ENCODE measurements at places on chromosomes 16 and 17. TPM values are rescaled to one million over a fixed set of nuclear protein-coding genes. Genes with fewer than 3 reads are reported as not detected.

Gene FSCN2
- 0.43 TPM for total RNA-seq

Gene ITGAD
- total RNA-seq: not detected

Gene CDK3
- total RNA-seq: 0.40 TPM

Gene CCL2
- total RNA-seq: 95.8 TPM

Gene SDR42E1
- total RNA-seq: 0.65 TPM

Gene KPNB1
- 566 TPM for total RNA-seq

Gene IL17C
- not detected for total RNA-seq

Gene PTX4
- total RNA-seq: not detected

Gene TBX2
- total RNA-seq: 0.13 TPM

Gene C17orf50
- not detected for total RNA-seq

Gene CD300C
- not detected for total RNA-seq

Gene OTOA
- total RNA-seq: 0.07 TPM

Gene TP53TG3D
- total RNA-seq: 0.43 TPM

Gene BRICD5
- total RNA-seq: 1.8 TPM

Gene DOC2A
- 0.22 TPM for total RNA-seq

Gene UTS2R
- total RNA-seq: not detected

Gene UNC13D
- total RNA-seq: 3.5 TPM

Gene CLEC19A
- total RNA-seq: not detected

Gene RNF157
- total RNA-seq: 0.22 TPM

Gene DNAI2
- total RNA-seq: not detected

Gene RBL2
- total RNA-seq: 67.8 TPM

Gene MYH11
- not detected for total RNA-seq

Gene ZNF286A
- total RNA-seq: 46.4 TPM

Gene CCL5
- not detected for total RNA-seq

Gene SERPINF2
- not detected for total RNA-seq

Gene MRPS34
- total RNA-seq: 59.0 TPM

Gene KCNH4
- under 0.01 TPM for total RNA-seq

Gene SPNS3
- 0.22 TPM for total RNA-seq

Gene KRTAP9-3
- not detected for total RNA-seq

Gene CORO1A
- 4.0 TPM for total RNA-seq

Gene ATP6V0A1
- total RNA-seq: 38.1 TPM

Gene ACD
- total RNA-seq: 27.1 TPM

Gene HSDL1
- 26.4 TPM for total RNA-seq

Gene KRTAP9-9
- total RNA-seq: not detected

All from thoracic aorta endothelial cell (primary cell).